ENCODE measurements at places on chromosomes 12 and 14.

DNA sequence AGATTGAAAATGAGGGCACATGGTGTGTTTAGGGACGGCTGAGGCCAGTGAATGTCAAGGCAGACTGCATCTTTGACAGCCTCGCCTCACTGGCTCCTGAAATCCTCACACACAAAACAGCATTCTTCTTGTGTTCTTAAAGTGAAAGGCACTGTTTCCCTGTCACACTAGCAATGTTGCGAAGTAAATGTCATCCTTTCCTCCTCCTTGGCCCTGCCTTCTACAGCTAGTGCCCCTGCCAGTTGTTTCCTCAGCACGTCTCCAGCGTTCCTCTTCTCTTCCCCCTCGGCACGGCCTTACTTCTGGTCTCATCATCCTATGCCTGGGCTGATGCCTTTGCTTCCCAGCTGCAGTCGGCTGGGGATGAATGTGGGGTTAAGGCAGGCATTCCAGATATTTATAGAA, 129.4 kb upstream of the DNM1L start:
- no peaks in the 10 kb centered on the region for H3K4me1 ChIP-seq
- no peak overlapping the region for H3K27ac ChIP-seq
- DNase-seq, result no peak
- no peak overlapping the region for H3K4me3 ChIP-seq
- no peaks in the 10 kb centered on the region for H3K27me3 ChIP-seq
- H3K36me3 ChIP-seq, result no peaks in the 10 kb centered on the region

DNA sequence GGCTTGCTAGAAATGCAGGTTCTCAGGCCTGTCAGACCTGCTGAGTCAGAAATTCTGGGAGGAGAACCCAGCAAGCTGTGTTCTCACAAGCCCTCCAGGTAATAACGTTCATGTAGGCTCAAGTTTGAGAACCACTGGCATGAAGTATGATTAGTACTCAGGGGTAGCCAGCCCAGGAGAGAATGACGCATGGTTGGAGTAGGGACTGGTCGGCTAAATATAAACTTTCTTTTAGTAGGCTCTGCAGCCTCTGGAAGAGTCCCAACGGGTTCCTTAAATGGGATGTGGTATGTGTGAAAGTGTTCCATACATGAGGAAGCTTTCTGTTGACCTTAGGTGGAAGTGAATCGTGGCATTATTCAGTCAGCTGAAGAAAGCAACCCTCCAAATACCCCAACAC, 209.3 kb downstream of the SLC41A2 start:
- H3K27me3 ChIP-seq, result no peaks in the 10 kb centered on the region
- H3K27ac ChIP-seq, result no peak overlapping the region
- no peak for DNase-seq
- H3K4me3 ChIP-seq, result no peak overlapping the region
- no peaks in the 10 kb centered on the region for H3K4me1 ChIP-seq

GRCh38 chr14:53110096-53110495, 43.0 kb downstream of the DDHD1 start:
- H3K27me3 ChIP-seq, result no peaks in the 10 kb centered on the region
- no peak for DNase-seq
- no peak overlapping the region for H3K4me3 ChIP-seq
- H3K27ac ChIP-seq, result no peak overlapping the region
- H3K36me3 ChIP-seq, result no peaks in the 10 kb centered on the region

DNA sequence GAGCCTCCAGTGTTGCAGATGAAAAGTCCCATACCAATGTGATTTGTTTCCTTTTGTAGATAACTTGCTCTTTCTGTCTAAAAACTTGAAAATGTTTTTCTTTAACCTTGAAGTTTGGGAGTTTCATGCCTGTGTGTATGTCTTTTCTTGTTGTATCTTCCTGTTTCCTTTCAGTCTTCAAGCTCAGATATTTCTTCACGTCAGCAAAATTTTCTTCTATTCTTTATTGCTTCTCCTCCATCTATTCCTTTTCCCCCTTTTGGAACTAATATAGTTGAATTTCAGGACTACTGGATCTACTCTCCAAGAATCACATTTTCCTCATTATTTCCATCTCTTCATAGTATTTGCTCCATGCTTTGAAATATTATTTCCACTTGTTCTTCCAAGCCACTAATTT, 23.9 kb downstream of the SOAT2 start:
- no peaks in the 10 kb centered on the region for H3K36me3 ChIP-seq
- H3K4me3 ChIP-seq, result no peak overlapping the region
- no peaks in the 10 kb centered on the region for H3K27me3 ChIP-seq
- no peak overlapping the region for H3K27ac ChIP-seq

GRCh38 chr12:111084158-111084557, 163.8 kb upstream of the MYL2 start:
- H3K4me3 ChIP-seq, result no peak overlapping the region
- H3K27ac ChIP-seq, result no peak overlapping the region

- no peak overlapping the region for H3K4me3 ChIP-seq
- no peak for DNase-seq
- no peak overlapping the region for H3K27ac ChIP-seq
- H3K27me3 ChIP-seq, result no peaks in the 10 kb centered on the region
- H3K36me3 ChIP-seq, result peaks cover 8% of the 10 kb centered on the region
- H3K4me1 ChIP-seq, result peaks cover 36% of the 10 kb centered on the region
These were observed 3.1 kb downstream of the NUMB start for GRCh38 chr14:73455294-73455693.

DNA sequence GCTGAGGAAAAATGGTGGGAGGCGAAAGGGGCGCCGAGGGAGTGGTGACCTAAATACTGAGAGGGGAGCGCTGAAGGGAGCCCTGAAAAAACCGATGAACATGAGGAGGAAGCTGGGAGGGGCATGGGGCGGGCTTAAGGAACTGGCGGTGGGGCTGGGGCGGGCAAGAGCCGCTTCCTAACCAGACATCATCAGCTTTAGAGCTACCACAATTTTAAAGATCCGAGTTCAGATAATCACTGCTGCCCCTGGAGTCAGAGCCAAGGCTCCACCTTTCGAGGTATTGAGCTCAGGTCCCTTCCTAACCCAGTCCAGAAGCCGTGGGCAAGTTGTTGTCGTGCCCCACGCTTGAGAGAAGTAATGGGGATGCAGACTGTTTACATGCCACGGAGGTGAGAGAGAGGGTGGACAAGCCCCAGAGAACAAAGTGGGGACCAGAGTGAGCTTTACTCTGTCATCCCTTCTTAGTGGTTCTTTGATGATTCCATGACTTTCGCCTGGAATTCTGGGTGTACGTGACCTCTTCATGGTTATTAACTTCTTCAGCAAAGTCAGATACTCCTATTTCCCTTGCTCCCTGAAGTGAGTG, 393 bp downstream of the ORMDL2 start:
- H3K4me1 ChIP-seq, result peaks cover 17% of the 10 kb centered on the region
- peaks cover 86% of the 10 kb centered on the region for H3K36me3 ChIP-seq
- peak overlapping the region; percentile 74 for H3K27ac ChIP-seq
- H3K4me3 ChIP-seq, result peak overlapping the region; percentile 66
- no peaks in the 10 kb centered on the region for H3K27me3 ChIP-seq

DNA sequence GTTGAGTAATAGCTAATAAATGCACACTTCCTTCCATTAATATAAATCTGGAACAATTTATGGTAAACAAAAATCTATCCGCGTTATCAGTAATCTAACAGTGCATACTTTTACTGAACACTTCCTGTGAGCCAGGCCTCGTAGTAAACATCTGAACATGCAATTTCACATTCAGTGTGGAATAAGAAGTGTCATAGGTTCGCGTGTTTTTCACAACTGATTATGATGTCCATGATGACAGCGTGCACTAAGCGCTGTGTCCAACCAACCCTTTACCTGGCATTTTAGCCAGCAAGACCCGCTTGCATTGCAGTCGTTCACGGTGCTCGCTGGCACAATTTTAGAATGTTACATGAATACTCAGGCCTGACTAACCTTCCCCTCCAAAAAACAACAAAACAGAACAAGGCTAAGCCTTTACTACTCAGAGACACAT, 2.1 kb downstream of the PNMA1 start:
- peak overlapping the region; percentile 81 for H3K27ac ChIP-seq
- peaks cover 20% of the 10 kb centered on the region for H3K36me3 ChIP-seq
- DNase-seq, result no peak
- H3K4me1 ChIP-seq, result peaks cover 16% of the 10 kb centered on the region

DNA sequence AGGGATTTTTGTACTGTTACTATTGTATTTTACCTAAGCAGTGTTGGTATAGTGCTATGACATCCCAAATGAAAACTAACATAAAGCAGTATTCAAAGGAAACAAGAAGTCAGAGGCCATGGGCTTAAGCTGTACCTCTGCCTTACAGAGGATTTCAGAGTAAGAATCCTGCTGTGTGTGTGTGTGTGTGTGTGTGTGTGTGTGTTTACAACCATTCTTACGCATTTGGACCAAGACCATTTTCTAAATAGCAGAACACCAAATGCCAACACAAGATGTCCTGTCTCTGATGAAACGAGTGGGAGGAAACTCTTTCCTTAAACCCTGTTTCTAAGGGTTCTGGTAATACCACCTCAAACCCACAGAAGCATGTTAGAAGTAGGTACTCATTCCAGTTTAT, 64.4 kb downstream of the PPP1R36 start:
- no peak for DNase-seq
- H3K36me3 ChIP-seq, result no peaks in the 10 kb centered on the region
- H3K27me3 ChIP-seq, result no peaks in the 10 kb centered on the region
- H3K4me1 ChIP-seq, result peaks cover 12% of the 10 kb centered on the region
- no peak overlapping the region for H3K4me3 ChIP-seq
- no peak overlapping the region for H3K27ac ChIP-seq

DNA sequence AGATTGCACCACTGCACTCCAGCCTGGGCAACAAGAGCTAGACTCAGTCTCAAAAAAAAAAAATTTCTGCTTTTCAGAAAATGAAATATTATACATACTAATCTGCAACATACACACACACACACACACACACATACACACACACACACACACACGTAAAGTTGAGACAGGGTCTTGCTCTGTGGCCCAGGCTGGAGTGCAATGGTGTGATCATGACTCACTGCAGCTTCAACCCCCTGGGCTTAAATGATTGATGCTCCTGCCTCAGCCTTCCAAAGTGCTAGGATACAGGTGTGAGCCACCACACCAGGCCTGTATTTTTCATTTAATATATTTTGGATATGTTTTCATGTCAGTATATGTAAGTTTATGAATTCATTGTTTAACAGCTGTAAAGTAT, 18.8 kb upstream of the WDR20 start:
- peaks cover 11% of the 10 kb centered on the region for H3K4me1 ChIP-seq
- H3K4me3 ChIP-seq, result no peak overlapping the region
- H3K36me3 ChIP-seq, result peaks cover 7% of the 10 kb centered on the region
- no peaks in the 10 kb centered on the region for H3K27me3 ChIP-seq
- no peak overlapping the region for H3K27ac ChIP-seq
